Tongue (tissue), 3 donors: ENCODE measurements at places on chromosomes 16 and 17. TPM values are rescaled to one million over a fixed set of nuclear protein-coding genes. Genes with fewer than 3 reads are reported as not detected.

GRCh38 chr16:11278681-11279628 lies 2.2 kb downstream of the PRM1 start:
- no peak for DNase-seq

DNA sequence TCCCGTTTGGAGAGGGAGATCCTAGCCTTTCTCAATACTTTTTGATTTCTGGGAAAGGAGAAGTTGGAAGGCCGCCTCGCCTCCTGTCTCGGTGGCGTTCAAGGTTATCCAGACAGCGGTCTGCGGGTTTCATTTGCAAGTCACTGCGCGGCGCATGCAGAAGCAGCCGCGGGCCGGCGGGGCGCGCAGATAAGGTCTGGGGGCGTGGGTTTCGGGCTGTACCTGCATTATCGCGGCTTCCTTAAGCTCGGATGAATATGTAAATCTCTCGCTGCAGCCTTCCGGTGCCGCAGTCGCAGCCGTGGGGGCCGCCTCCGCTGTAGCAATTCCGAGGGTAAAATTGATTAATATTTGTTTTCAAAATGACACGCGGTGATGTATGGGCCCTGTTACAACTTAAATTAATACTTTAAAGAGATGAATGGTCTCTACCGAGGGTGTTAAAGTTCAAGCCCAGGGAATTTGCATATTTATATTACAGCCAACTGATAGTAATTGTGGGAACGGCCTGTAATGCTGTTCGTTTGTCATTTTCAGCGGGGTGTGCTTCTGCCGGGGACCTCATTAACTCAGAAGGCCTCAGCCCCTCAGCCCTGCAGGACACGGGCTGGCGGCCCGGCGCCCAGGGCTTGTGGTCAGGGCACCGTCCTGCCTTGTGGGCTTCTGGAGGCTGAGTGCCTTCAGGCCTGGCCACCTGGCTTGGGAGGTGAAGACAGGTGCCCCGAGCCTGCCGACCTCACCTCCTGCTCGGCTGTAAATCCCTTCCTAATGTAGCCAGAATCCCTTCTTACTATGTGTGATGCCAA lies 99.4 kb downstream of the CYLD start:
- peak; percentile 9 for DNase-seq

DNA sequence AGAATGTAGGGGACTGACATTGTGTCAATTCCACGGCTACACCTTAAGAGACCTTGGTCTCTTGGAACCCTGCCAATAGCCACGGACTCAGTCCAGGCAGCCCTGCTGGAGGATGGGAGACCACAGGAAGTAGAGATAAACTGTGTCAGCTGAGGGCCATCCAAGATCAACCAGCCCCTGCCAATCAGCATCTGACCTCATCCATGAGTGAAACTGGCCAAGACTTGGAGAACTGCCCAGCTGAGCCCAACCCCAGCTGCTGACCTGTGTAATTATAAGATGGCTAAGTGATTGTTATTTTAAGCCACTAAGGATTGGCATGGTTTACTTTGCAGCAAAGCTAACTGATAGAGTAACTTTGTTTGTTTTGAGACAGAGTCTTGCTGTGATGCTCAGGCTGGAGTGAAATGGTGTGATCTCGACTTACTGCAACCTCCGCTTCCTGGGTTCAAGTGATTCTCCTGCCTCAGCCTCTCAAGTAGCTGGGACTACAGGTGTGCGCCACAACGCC lies 13.3 kb upstream of the YWHAE start:
- peak; percentile 43 for DNase-seq

- peak; percentile 47 for DNase-seq
Observed at GRCh38 chr17:80260791-80261158, at the start of gene RNF213. TSS of gene RNF213 (plus strand) at chr17:80260852. CDS start at chr17:80263682, 2,830 bp downstream.

Gene NHERF2
- total RNA-seq, result 45.7 TPM

GRCh38 chr17:7951143-7951792 lies 19.3 kb downstream of the CNTROB start:
- DNase-seq, result no peak

DNA sequence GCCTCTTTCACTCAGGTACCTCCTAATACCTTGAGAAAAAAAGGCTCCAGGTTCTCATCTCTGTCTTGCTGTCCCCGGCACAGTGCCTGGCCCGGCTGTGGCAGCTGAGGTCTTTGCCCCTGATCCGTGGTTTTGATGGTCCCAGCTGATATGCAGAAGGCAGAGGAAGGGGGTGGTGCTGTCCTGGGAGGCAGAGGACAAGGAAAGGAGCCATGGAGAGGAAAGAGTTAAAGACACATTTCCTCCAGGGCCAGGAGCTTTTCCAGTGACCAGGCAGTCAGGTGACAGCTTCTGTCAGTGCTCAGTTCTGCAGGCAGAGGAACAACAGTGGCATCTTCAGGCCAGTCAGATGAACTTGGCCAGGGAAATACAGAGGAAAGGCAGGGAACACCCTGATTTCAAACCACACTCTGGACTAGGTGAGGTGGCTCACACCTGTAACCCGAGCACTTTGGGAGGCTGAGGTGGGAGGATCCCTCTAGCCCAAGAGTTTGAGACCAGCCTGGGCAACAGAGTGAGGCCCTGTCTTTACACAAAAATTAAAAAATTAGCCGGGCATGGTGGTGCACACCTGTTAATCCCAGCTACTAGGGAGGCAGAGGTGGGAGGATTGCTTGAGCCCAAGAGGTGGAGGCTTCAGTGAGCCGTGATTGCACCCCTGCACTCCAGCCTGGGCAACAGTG lies 3.3 kb upstream of the COG1 start:
- peak; percentile 57 for DNase-seq

DNA sequence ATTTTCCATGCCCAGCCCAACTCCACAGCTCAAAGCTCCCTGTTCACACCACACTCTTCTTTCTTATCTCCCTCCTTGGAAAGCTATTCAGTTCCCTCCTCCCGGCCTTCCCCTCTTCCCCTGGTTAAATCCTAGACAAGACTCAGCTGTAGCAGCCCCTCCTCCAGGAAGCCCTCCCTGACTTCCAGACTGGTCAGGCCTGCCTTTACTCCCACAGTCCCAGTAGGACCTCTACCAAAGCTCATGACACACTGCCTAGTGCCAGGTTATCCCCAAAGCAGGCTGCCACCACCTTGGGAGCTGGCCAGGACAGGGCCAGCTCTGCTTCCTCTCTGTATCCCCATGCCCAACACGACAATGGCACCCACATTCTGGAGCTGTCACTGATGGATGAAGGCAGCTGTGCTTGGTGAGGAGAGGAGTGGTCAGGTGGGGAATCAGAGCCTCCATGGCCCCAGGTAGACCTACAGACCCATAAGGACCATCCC lies 50.0 kb downstream of the BEAN1 start:
- no peak for DNase-seq

Gene KRTAP2-3
- total RNA-seq, result not detected

DNA sequence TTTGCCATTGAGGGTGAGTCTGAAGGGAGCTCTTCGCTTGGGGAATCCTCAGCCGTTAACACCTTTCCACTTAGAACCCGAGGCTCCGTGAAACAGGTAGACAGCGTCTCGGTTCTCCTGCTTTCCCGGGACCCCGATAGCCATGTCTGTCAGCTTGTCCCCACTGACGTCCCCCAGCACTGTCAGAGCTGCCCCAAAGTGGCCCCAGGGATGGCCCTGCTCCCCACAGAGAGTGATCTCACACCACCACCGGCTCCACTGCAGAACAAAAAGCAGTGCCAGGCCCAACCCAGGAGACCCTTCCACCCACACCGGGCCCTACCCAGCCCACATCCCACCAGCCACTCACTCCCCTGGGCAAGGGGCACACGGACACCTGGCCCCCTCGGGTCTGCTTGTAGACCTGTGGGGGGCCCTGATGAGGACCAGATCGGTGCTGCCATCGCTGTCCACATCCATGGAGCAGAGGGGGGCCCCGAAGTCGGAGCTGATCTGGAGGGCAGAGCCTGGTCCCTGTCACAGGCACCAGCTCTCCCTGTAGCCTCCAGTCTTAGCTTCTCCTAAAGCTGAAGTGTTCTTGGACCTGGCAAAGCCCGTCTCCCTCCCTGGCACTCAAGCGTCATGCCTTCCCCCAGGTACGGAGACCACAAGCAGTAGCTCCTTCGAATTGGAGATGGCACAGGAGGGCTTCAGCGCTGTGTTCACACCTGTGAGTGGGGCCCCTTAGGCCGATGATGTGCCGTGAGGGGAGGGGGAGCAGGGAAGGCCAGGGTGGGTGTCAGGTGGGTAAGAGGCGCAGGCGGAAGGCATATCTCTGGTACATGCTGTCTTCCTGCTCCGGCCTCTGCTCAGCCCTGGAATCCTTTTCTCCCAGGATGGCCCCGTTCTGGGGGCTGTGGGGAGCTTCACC lies 6.5 kb downstream of the ITGAX start:
- no peak for DNase-seq

Gene APOBR
- 0.92 TPM for total RNA-seq

Gene TBX6
- 1.4 TPM for total RNA-seq

Gene NPIPA2
- not detected for total RNA-seq

Gene SPATA22
- not detected for total RNA-seq

- no peak for DNase-seq
Observed at GRCh38 chr17:57419940-57420550, 163.7 kb downstream of the MSI2 start.

DNA sequence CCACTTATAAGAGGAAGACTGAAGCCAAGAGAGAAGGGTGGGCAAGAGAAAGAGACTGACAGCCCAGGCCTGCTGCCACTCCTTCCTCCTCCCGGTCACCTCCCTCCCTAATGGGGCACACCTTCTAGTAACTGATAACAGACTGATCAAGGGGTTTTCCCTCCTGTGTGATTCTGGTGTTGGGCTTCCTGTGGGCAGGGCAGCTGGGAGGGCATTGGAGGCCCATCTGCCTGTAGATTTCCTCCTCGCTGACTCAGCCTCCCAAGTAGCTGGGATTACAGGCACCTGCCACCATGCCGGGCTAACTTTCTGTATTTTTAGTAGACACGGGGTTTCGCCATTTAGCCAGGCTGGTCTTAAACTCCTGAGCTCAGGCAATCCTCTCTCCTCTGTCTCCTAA lies 16.2 kb downstream of the CA4 start:
- DNase-seq, result no peak

Gene ZNF385C
- total RNA-seq, result 0.41 TPM

DNA sequence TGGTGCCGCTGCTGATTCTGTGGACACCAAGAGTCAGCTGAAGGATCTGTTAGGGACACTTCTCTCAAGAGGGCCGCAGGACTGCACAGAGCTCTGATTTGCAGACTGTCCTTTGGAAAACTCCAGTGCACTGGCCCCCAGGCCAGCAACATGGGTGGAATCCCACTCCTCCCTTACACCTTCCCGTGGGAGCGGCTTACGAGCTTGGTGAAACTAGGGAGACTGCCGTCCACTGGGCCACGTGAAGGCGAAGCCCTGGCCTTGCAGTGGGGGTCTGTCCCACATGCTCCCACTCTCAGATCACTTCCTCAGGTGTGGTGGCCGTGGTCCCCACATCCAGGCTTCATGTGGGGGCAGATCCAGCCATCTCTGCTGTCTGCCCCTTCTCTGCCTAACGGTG lies 36.4 kb downstream of the PSME3IP1 start:
- no peak for DNase-seq

Gene CMTM2
- not detected for total RNA-seq

DNA sequence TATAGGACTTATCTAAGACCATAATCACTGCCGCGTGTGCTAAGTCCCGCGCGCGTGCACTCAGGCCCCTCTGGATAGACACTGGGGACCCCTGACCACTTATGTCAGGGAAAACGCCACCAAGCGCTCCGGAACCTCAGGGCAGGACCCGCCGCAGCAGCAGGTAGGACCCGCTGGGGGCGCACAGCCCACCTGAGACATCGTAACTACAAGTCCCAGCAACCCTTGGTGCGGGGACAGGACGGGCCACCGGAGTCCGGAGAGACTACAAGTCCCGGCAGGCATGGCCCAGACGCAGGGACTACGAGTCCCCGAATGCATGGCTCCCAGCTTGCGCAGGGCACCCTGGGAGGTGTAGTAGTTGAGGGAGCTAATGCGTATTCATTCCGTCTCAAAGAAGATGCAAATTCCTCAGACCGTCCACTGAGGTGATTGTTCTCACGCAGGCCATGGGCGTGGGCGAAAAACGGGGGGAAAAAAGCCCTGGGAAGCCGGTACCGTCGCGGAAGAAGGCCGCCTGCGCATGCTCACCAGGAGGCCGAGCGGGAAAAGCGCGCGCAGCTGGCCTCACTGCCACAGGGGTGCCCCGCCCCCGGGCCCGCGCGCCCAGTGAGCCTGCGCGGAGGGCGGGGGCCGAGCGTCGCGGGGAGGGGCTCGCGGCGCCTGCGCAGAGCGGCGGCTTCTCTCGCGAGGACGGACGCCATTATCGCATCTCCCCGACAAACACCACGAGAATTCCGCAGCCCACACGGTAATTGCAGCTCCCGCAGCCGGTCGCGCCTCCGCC lies at the start of gene BANP:
BANP (plus strand) TSS at position 670 of the 787 bp plus-strand sequence. CDS start 23,682 bp downstream, outside the sequence.
- peak; percentile 99 for DNase-seq

Gene TAT
- total RNA-seq, result not detected

GRCh38 chr16:9047689-9048301 lies 43.6 kb upstream of the HAPSTR1 start:
- DNase-seq, result peak; percentile 70

DNA sequence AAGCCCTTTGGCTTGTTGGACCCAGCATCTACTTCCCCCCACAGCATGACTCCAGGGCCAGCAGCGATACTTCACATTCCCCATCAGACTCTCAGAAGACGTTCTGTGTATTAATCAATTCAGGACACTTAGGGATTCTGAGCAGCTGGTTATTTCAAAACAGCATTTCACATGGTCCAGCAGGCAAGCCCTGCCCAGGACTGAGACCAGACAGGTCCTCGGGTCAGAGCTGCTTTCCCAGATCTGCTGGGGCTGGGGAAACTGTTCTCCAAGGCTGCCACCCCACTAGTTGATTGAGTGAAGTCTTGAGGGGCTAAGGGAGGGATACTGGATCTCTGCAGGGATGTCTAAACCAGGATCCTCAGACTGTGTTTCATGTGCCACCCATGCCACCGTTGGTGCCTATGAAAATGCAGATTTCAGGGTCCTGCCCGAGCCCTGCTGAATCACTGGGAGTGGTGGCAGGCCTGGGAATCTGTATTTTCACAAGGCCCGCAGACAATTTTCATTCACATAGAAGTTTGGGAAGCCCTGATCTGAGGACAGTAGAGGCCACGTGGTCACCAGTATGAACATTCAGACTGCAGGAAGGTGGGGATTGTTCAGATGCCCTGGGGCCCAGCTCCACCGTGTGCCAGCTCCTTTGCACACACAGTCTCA lies 40.6 kb upstream of the CDH5 start:
- DNase-seq, result peak; percentile 48

DNA sequence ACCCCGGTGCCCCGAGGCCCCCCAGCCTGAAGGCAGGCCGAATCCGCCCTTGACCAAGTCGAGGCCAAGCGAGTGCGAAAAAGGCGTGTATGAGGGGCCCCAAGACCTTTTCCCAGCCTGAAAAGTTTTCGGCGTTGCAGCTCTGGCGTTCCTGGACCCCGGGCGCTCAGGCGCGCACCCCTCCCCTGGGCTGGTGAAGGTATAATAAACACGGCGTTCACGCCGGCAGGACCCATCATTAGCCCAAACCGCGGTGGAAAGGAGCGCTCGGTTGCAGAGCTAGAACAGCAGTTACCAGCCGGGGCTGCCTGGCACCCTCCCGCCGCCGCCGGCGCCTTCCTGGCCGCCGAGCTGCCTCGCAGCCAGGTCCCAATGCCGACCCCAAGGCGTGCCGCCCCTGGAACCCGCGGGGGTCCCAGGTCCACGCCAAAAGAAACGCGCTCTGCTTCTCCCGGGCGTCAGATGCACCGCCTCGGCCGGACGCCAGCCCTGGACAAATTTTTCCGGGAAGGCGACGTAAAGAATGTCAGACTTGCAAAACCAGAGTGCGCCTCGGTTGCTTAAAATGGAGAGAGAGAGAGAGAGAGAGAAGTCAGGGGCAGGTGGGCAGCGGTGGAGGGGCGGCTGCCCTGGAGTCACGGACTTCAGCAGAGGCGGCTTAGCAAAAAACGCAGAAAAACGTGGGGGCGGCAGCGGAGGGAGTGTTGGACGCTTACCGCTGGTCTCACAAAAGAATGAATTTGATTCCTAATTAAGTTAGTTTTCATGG lies 11.5 kb upstream of the FOXF1 start:
- no peak for DNase-seq

- DNase-seq, result no peak
Observed at GRCh38 chr16:89949756-89950155, 1.2 kb downstream of the DEF8 start.
